ENCODE measurements at places on chromosomes 2 and 18. TPM values are rescaled to one million over a fixed set of nuclear protein-coding genes. Genes with fewer than 3 reads are reported as not detected.

GRCh38 chr2:234378440-234378839 lies 118.4 kb downstream of the ARL4C start:
- DNase-seq, result no peak

DNA sequence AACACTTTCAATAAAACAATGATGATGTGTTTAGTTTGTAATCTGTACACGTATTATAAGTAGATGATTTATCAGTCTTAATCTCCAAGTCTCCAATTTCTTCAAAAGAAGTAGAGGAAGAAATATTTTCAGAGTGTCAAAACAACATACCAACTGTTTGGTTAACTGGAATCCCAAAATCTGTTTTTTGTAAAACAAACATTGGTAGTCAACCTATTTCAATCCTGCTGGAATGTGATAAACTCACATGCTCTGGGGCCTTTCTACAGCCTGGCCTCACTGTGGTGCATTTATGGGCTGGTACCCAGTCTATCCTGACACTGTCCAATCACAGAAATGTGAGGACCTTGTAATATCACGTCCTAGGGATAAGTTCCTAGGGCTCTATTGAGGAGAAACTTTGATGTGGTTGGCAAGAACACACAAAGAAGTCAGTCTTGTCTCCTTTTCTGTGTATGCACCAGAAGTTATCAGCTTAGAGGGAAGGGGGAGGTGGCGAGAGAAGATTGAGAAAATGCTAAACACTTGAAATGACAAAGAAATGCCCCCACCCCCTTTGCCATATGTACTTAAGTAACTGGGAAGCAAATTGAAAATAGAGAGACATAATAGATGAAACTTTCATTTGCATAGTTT lies 47.2 kb downstream of the PRKRA start:
- DNase-seq, result no peak

DNA sequence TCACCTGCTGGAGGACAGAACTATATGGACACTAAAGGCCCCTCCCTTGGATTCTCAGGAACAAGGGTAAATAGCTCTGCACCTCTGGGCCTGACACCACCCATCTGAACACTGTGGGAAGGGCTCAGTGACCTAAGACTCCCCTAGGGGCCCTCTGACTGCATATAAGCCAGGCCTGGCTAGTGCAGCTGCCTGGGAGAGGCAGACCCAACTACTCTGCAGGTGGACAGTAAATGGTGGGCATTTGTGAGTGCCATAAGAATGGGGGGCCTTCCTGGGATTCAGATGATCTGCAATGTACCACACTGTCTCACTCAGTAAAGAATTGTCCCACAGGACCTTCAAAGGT lies 11.2 kb upstream of the WIPF1 start:
- DNase-seq, result no peak

DNA sequence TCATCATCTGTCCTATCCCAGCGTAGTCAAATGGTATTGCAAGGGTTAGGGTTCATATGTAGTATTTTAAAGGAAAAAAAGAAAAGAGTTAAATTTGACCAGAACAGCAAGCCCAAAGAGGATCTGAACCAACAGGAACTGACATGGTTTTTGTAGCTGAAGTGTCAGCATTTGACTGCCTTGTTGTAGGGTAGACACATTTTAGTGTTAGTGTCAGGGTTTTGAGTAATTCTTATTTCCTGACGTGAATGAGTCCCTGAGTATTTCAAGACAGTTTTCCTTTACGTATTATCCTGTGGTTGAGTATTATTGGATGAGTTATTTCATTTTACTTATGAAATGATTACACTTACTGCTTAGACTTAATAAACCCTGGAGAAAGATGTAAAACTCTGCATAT lies 173.3 kb upstream of the ZEB2 start:
- no peak for DNase-seq

GRCh38 chr2:216927163-216927562 lies 67.3 kb upstream of the TNP1 start:
- no peak for DNase-seq

Gene HPCAL1
- 26.5 TPM for total RNA-seq

DNA sequence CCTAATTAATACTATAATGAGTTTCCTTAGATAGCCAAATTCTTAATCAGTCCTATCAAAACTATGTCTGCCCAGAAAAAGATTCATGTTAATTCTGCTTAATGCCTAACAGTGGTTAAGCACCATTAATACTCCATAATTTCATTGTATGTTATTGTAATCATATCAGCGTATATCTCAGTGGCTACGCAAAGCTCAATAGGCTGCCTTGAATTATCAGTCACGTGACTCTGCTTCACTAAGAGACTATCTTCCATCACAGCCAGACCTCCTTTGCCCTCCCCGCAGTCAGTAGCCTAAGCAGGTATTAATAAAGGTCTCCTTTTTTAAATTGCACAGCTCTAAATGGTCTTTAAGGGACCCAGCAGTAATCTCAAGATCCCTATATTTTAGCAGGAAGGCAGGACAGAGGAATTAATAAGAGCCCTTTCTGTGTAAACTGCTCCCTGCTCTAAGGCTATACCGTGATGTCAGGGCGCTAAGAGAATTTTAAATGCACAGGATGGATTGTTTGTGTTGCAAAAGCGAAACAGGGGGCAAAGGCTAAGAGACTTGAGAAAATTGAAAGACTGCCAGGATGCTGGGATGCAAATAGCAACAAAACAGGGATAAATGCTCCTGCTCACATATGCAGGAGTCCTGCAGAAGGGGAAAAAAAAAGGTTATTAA lies 215.6 kb upstream of the POU3F3 start:
- DNase-seq, result no peak

DNA sequence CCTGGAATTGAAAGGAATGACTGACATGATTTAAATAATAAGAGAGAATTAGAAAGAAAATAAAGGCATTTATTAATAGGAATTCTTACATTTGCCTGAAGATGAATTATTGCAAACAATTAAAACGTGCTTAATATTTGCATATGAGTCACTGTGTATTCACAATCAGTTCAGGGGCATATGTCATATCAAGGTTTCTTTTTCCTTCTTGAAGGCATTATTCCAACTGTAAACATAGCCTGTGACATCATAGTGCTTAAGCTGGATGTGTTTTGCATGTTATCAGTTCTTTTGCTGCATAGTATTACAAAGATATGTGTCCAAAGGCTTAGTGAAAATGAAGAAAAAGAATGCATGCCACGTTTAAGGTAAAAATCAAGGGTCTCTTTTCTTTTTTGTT lies 80.8 kb downstream of the MEIS1 start:
- DNase-seq, result no peak

GRCh38 chr2:169509955-169510354 lies 453 bp downstream of the KLHL41 start:
- DNase-seq, result no peak

DNA sequence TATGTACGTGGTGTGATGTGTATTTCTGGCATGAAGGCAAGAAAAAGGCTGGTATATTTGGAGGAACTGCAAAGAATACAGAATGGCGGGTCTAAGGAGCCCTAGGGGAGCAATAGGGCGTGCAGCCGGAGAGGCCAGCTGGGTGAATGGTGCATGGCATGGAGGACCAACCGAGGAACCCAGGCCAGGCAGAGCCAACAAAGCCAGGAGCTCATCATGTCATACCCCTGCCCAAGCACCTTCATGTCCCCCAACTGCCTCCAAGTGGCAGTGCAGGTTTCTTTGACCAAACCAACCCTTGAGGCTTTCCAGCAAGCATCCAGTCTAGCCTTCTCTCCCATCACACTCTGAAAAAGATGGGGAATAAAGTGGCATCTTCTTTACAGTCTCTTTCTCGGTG lies 8.9 kb upstream of the KCNK3 start:
- no peak for DNase-seq

Gene TGFBRAP1
- total RNA-seq, result 20.4 TPM

GRCh38 chr2:48107326-48107925 lies 201.1 kb upstream of the FBXO11 start:
- no peak for DNase-seq

All from frontal cortex (tissue), 4 donors.